ENCODE measurements at places on chromosomes 12 and 14.

- DNase-seq: no peak
Observed at GRCh38 chr14:64806202-64806861, 73.4 kb downstream of the SPTB start.

GRCh38 chr14:106790189-106791036, 1264.0 kb downstream of the TMEM121 start:
- DNase-seq: peak; percentile 20

GRCh38 chr14:57179273-57179672, 89.4 kb downstream of the EXOC5 start:
- DNase-seq: no peak

DNA sequence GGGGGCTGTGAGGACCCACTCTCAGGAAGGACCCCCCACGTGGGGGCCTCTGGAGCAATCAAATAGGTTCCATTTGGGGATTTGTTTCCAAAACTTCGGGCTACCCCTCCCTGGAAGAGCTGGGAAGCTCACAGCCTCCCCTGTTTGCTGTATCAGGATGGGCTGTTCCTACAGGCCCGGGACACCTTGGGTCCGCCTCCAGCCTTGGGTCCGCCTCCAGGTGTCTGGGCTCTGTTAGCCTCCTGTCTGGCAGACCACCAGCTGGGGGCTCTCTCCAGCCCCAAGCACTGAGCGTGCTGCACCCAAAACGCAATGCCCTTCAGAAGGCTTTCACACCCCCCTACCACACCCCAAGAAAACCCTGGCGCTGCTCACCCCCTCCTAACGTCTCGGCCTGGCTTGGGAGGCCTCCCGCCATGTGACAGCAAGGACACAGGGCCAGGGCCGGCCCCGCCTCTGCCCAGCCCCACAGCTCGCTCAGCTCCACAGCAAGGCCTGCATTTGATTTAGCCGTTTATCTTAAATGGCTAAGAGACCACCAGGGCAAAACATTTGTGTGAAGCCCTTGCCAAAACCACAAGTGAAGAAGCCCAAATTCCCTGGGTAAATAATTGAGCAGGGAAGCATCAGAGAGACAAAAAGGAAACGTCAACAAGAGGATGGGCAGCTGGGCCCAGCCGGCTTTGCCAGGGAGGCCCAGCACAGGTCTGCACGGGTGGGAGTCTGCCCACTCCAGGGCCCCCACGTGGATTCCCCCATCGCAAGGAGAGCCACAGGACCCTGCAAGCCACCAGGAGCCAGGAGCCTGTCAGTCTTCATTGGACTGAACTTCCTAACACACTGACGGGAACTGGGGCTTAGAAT, 39.9 kb downstream of the BCL11B start:
- no peak for DNase-seq

- DNase-seq: no peak
Observed at GRCh38 chr12:102481705-102482425, 1.5 kb upstream of the IGF1 start.

- DNase-seq: no peak
Observed at GRCh38 chr14:91264151-91265150, 19.9 kb upstream of the GPR68 start.

GRCh38 chr14:24422694-24423601, 6.5 kb downstream of the CBLN3 start:
- no peak for DNase-seq

DNA sequence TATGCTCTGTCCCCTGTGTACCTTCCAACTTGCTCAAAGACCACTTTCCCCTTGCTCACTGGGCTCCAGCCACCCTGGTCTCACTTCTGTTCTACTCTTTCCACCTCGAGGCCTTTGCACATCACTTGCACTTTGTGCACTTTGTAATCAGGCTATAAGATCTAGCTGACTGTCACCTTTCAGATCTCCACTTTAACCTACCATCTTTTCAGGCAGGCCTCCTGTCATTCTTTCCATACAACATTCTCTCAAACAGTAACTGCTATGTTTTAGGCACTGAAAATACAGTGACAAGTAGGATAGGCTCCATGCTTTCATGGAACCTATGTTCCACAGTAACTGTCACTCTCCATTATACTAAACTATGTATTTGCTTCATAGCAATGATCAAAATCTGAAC, 14.0 kb downstream of the CPM start:
- DNase-seq: no peak

- peak; percentile 3 for DNase-seq
Observed at GRCh38 chr14:83071888-83072501, 1538.3 kb upstream of the SEL1L start.

DNA sequence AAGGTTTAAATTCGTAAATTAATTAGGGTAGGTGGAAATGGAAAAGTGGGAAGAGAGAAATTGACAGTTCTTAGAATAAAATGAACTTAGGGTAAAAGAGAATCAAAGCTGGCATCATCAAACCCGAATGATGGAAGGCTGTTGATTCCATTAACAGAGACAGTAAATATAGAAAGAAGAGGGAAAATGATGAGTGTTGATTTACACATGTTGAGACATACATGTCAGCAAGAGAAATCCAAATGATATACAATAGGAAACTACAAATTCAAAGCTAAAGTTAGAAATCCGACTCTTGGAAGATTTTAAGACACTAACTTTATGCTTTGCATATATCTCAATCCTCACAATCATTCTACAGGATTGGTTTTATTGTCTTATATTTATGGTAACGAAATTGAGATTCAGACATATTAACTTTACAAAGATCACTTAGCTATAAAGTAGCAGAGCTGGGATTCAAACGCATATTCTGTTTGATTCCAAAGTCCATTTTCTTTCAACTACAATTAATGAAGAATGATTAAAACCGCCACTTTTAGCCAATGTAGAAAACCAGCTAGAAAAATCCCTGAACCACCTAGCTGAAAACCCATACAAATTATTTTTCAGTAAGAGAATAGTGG, 30.2 kb downstream of the LIMA1 start:
- no peak for DNase-seq

DNA sequence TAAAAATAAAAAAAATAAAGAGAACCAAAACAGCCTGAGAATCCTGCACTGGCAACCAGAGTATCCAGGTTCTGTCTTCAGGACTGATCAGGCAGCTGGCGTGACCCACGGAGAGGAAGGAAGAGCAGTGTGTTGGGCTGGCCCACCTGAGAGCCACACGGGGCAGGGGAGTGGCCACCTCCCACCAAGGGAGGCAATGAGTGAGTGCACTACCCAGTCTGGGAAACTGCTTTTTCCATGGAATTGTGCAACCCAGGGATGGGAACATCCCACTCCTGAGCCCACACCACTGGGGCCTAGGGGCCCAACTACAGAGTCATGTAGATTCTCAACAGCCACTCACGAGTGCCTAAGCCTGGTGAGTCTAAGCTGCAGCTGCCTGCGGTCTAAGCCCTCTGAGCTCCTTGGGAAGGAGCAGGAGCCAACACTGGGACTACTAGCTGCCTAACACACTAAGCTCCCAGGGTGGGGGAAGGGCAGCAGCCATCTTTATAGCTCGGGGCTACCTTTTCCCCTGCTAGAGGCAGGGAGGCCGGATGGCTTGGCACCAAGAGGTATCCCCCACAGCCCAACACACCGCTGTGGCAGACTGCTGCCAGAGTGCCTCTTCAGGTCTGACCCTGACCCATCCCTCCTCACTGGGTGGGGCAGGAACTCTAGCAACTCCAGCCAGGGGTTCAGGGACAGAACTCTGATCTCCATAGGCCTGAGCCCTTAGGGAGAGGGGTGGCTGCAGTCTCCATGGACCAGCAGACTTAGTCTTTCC, 610.9 kb downstream of the RERGL start:
- no peak for DNase-seq

DNA sequence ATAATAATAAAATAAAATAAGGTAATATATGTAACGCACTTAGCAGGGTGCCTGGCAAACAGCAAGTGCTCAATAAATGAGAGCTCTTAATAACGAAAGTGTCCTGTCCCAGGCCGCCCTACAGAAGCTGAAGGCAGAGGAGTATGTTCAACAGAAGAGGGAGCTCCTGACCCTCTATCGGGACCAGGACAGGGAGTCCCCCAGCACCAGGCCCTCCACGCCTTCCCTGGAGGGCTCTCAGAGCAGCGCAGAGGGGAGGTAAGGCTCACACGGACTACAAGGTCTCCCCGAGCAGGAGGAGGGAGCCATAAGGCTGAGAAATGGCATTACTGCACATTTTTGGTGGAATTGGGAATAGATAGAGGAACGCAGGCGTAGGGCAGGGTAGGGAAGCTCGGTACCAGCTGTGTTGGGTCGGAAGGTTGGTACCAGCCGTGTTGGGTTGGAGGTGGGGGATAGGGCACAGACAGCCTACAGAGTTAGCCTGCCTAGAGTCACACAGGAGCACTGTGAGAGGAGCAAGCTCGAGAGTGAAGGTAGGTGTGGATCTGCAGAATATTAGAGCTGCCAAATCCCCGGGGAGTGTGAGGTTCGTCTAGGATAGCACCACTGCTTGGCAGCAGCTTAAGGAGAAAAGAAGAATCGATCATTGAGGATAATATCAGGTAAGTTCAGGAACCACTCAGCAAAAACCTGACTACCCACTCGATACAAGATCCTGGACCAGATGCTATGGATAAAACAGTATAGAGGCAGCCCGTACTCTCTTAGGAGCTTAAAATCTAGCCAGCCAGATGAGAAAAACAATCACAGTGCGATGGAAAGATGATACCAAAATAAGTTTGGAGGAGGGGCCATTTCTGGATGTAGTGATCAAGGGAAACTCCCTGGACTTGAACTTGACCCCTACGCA, 15.3 kb downstream of the TNFRSF1A start:
- no peak for DNase-seq

DNA sequence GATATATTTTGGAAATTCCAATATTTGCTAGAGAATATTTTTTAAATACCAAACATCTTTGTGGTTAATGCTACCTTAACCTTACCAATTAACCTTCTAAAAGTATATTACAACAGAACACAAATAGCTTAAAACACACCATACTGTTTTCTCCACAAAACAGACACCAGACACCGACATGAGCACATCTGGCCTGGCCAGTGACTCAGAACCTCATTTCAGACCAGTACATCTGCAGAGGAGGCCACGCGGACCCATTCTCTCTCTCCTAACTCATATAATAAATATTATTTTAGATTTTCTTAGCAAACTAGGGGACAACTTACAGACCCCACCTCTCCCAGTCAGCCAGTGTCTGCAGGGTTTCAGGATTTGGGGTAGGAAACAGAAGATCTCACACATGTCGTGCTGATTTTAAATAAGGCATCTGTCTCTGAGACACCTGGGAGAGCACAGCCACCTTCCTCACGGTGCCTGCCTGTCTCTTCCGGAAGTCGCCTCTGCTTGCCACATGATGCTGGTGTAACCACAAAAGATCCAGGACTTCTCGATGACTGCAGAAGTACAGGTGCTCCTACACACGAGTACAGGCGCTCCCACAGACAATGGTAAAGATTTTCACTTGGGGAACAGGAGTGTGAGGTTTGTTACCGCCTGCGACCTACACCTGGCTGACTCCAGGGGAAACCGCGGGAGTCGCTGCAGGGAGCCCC, 9.7 kb upstream of the ANKLE2 start:
- DNase-seq: peak; percentile 74

- no peak for DNase-seq
Observed at GRCh38 chr12:121420109-121420508, 20.2 kb downstream of the RNF34 start.

- DNase-seq: no peak
Observed at GRCh38 chr12:110861729-110862128, 14.9 kb downstream of the CCDC63 start.

GRCh38 chr14:22002860-22003284, 329.3 kb upstream of the OR4E1 start:
- peak; percentile 85 for DNase-seq

- DNase-seq: no peak
Observed at GRCh38 chr12:105171691-105172436, 64.1 kb downstream of the APPL2 start.

DNA sequence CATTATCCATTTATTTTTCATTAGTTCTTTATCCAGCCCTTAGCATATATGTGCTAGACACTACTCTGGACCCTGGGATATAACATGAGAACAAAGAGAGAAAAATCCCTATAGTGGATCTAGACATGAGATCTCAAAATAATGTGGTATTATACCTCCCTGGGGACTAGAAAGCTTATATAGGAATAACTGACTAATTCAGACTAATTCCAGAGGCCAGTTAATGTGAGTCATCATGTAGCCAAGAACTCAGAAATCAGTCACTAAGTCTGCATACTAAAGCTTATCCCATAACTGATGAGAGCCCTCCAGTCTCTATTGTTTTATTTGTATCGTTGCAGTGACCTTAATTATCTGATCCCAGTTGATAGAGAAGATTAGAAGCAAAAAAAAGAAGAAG, 267.1 kb upstream of the RGS6 start:
- no peak for DNase-seq

DNA sequence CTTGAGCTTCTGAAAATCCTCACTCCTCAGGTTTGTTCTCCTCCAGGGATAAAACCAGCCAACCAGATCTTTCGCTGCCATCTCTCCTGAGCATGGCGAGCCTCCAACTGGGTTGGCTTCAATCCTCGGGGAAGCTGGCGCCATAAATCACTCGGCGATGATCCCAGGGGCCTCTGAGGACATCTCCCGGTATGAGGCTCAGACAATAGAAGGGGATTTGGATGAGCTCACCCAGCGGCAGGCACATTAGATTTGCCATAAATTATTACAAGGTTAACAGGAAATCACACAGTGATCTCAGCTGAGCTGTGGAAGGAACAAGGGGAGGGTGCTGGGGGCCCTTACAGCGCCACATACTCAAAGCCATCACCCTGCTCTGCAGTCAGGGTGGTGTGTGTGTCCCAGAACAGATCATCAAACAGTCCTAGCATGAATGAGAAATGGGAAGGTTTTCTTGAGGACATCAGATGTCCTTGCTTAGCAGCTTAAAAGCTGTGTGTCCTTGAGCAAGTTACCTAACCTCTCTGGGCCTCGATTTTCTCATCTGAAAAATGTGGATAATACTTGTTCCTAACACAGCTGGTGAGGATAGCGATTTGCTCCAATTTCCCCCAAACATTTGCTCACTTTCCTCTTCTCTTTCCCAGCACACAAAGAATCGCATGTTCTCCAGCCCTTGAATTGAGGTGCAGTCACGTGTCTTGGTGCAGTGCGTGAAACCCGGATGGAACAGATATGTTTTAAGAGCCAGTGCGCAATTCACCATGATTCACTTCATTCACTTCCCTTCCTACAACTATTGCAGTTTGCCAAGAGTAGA, 142.8 kb downstream of the SCARB1 start:
- no peak for DNase-seq

- DNase-seq: no peak
Observed at GRCh38 chr14:54322246-54322645, 74.6 kb upstream of the CDKN3 start.

DNA sequence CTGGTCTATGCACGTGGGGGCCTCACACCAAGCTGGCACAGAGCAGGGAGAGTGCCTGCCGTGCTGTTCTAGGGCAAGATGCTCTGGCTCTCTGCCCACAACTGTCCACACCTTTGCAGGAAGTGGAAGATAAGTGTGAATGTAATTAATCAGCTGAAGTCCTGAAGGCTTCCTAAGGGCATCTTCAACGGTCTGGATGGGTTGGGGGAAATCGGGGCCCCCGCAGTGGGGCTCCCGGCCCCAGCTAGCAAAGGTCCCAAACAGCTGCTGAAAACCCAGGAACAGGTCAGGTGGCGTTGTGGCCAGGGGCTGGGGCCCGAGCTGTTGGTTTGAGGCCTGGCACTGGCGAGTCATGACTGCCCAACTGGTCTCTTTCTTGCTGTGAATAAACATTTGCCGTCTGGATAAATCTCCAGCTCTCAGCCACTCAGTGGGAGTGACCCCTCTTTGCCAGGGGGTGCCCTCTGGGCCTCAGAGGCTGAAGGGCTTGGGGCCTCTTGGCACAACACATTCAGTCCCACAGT, 6.7 kb upstream of the SLC25A29 start:
- DNase-seq: no peak

- DNase-seq: no peak
Observed at GRCh38 chr14:60133487-60133886, 31.7 kb downstream of the DHRS7 start.

GRCh38 chr14:42469637-42470426, 863.2 kb downstream of the LRFN5 start:
- DNase-seq: no peak
